Nucleus accumbens (tissue), 56 donors: ENCODE measurements at places on chromosomes 13 and 19.

DNA sequence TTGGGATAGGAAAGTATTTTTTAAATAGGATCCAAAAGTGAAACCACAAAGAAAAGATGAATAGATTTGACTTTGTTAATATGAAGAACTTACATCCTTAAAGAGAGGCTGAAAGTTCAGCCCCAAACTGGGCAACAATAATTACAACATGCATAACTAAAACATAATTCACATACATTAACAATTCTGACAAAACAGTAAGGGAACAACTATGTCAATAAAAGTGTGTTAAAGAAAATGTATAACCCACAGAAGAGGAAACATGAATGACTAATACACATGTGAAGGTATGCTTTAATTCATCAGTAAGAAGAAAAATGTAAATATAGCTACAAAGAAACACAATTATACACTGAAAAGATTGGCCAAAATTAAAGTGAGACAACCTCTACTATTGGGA lies 1597.6 kb upstream of the MIR17HG start:
- DNase-seq = no peak

DNA sequence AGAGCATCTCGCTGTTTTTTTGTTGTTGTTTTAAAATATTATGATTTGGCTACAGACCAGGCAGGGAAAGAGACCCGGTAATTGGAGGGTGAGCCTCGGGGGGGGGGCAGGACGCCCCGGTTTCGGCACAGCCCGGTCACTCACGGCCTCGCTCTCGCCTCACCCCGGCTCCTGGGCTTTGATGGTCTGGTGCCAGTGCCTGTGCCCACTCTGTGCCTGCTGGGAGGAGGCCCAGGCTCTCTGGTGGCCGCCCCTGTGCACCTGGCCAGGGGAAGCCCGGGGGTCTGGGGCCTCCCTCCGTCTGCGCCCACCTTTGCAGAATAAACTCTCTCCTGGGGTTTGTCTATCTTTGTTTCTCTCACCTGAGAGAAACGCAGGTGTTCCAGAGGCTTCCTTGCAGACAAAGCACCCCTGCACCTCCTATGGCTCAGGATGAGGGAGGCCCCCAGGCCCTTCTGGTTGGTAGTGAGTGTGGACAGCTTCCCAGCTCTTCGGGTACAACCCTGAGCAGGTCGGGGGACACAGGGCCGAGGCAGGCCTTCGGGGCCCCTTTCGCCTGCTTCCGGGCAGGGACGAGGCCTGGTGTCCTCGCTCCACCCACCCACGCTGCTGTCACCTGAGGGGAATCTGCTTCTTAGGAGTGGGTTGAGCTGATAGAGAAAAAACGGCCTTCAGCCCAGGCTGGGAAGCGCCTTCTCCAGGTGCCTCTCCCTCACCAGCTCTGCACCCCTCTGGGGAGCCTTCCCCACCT lies 183.3 kb downstream of the KDM4B start:
- DNase-seq = no peak

- DNase-seq = no peak
Measured at GRCh38 chr19:40231544-40232424, 5.3 kb upstream of the CCNP start.

GRCh38 chr19:7961920-7962626 lies 18.6 kb upstream of the TIMM44 start:
- no peak for DNase-seq

- DNase-seq = no peak
Measured at GRCh38 chr13:88112526-88112925, 441.4 kb downstream of the SLITRK5 start.

- peak; percentile 40 for DNase-seq
Measured at GRCh38 chr13:27362064-27362751, 62.2 kb upstream of the GTF3A start.

DNA sequence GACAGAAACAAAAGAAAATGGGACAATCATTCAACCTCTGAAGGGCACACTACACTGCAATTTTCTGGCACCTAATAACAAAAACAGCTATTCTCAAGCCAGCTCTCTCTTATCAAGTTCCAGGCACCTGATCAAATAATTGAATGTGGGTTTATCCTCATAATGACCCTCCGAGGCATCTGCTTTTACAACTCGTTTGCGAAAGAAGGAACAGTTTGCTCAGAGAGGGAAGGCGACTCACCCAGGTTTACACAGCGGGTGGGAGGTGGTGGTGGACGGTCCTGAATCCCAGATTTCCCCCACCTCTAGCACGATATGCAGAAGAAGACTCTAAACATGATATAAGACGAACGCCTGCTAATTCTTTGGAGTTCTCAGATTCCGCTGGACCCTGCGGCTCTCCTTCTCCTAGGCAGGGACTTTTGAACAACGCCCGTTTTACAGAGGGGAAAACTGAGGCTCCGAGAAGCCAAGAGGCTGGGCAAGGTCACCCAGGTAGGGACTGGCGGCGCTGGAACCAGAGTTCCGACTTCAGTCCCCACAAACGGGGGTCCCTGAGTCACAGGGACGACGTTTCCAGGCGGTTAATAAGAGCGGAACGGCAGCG lies 641 bp downstream of the SGTA start:
- no peak for DNase-seq

- DNase-seq = peak; percentile 36
Measured at GRCh38 chr19:34232566-34233481, 21.5 kb upstream of the GARRE1 start.

DNA sequence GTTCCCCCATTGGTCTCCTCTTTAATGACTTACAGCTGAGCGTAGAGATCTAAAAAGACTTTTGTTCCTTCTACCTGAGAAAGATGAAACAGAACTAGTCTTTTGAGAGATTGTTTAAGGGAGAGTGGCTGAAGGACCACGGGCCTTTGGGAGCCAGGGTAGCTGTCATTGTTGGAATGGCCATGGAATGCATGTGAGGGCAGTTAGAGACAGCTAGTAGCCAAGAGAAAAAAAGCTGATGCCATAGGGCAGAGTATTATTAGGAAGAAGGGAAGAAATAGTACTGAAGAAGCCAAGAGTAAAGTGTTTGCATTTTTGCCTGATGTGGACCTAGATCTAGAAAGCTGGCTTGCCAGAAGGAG lies 5.6 kb downstream of the ZNF507 start:
- no peak for DNase-seq

DNA sequence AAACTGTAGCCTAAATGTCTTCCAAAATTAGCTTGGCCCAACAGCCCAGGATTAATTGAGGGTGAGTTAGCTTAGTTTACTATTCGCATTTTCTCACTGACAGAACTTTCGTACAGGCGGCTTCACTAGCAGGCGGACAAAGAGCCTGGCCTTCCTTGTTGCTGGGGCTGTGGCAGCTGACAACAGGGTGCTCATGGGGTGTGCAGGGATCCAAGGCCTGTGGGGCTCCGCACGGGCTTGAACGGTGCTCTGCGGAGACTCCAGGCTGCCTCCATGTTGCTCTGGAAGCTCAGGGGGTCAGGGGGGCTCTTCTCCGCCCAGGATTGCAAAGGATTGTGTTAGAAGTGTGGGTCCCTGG lies 36.3 kb upstream of the DPRX start:
- DNase-seq = no peak
